Motor neuron (in vitro differentiated cells): ENCODE measurements at places on chromosomes 2 and 18.

- peak; percentile 48 for ATAC-seq
Measured at GRCh38 chr2:74908748-74909444, 49.5 kb upstream of the POLE4 start.

DNA sequence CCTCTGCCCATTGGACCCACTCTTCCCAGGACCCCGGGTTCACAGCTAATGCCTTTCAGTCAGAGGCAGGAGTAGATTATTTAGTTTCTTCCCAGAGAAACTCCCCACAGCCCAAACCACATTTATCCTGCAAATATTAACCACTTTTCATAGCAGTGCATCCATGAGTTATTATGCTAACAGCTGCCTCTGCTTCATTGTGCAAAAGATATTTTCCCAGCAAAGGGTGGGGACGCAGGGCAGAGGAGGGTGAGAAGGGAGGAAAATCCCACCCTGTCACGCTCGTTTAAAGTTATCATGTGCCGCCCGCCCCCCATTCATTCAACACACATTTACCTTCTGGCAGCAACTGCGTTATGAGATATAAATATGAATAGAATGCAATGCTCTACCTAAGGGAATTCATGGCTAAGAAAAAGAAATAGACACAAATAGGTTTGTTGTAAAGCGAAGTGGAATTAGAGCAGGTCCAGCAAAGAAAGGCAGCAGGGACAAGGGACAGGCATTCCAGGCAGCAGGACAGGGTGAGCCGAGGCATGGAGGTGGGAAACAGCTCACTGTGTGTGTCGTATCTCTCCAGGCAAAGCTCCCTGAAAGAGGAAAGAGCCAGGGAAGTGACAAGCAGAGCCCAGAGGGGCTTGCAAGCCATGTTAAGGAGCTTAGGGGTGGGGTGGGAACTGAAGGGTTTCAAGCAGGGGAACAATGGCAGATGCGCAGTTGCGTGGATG is 46.3 kb upstream of the LTBP1 start:
- no peak for ATAC-seq

DNA sequence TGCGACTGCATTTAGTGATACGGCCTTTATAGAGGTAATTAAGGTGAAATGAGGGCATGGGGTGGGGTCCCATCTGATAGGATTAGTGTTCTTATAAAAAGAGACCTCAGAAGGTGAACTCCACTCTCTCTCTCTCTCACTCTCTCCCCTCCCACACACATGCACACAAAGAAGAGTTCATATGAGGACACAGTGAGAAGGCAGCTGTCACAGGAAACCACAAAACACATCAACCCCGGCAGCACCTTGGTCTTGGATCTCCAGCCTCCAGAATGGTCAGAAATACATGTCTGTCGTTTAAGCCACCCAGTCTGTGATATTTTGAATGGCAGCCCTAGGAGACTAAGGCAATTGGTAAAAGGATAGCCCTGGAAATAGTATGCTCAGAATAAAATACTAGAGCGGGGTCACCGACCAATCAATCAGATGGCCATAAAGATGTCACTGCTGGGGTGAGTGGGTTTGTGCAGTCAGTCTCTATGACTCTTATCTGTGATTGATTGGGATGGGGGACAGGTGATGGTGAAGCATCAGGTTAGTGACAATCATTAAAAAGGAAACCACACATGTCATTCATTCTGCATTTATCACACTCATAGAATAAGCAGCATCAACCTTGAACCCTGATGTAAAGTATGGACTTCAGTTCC is 118.9 kb upstream of the POU3F3 start:
- peak; percentile 78 for ATAC-seq

DNA sequence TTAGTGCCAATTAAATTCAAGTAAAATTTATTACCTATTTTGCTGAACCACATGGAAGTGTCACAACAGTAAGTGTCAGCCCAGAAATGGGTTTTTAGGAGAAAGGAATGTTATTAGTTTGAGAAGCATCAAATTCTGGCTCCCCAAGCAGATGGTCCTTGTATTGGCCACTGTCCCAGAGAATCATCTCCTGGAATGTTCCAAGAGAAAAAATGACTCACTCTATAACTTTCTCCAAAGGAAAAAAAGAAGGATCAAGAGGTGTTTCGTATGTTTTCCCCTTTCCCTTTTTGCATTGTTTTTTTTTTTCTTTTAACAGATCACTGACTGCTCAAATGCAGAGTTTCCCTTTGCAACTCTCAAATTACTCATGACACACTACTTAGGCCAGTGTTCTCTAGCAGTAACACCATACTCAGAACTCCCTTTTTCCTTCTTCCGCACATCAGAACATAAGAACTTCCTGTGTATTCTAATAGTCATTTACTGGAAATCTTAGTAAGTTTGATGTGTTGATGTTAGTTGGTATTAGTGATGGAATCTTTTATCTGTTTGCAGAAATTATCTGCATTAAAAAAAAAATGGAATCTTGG is 390.3 kb downstream of the GPD2 start:
- no peak for ATAC-seq

DNA sequence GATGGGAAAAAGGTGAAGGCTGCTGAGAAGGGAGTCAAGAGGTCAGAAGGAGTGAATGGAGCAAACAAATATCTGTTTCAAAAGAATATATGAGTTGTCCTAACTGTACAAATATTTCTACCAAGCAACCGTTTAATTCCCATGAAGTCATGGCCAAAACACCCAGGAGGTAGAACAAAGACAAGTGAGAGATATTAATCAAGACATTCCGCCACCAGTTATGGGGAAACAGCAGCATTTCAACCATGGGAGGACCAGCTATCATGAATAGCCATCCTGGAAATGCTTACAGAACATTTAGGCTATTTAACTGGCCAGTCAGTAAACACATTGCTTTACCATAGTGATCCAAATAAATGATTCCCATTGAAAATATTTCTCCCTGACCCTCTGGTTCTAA is 396.3 kb downstream of the IRS1 start:
- peak; percentile 88 for ATAC-seq

GRCh38 chr2:231337807-231338759 is 57.4 kb upstream of the B3GNT7 start:
- ATAC-seq, result no peak

DNA sequence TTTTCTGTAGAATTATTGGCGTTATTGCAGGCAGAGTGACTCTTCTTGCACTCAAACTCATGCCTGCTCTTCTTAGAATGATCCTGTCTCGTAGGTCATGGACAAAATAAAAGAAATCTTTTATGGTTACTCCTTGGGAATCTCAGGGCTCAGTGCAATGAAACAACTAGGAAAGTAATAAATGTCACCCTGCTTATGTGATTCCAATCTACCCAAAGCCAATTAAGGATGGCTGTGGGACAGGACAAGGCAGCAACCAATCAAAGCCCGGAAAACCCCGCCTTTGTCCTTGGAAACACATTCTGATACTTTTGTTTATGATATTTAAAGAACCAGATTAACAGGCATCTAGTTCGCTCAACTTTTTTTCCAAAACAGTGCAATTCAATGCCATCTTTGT is 53.0 kb downstream of the GRB14 start:
- no peak for ATAC-seq

DNA sequence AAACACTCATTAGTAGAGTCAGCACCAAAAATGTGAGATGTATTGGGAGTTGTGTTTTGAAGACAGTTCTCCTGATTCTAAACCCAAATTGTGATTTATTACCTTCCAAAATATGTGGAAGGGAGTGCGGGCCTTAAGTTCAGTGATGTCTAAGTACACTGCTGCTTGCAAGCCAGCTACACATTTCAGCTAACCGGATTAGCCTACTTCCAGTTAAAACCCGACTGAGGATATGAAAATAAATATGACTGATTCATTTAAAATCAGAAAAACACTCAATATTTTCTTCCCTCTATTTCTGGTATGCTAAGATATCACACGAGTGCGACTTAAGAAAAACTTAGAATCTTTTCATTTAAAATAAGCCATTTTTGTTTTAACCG is 907 bp downstream of the FHL2 start:
- no peak for ATAC-seq

- no peak for ATAC-seq
Measured at GRCh38 chr2:28360718-28361293, 31.9 kb upstream of the FOSL2 start.

DNA sequence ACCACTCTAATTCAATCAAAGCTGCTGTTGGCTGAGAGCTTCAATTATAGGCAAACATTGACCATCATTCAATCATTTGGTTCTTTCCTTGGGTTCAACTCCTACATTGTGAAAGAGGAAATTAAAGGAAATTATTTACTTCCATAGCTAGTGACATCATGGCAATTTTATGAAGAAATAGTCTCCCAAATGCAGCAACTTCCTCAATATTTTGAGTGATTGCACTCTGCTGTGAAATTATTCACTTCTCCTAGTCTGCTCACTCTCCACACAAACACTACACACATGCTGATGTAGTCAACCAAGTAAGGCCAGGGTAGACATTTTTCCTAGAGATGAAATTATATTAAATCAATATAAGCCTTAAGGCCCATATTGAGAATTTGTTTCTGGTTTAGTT is 86.7 kb upstream of the NCKAP5 start:
- no peak for ATAC-seq

GRCh38 chr2:85853499-85854165 is 35.2 kb downstream of the ST3GAL5 start:
- ATAC-seq, result no peak

DNA sequence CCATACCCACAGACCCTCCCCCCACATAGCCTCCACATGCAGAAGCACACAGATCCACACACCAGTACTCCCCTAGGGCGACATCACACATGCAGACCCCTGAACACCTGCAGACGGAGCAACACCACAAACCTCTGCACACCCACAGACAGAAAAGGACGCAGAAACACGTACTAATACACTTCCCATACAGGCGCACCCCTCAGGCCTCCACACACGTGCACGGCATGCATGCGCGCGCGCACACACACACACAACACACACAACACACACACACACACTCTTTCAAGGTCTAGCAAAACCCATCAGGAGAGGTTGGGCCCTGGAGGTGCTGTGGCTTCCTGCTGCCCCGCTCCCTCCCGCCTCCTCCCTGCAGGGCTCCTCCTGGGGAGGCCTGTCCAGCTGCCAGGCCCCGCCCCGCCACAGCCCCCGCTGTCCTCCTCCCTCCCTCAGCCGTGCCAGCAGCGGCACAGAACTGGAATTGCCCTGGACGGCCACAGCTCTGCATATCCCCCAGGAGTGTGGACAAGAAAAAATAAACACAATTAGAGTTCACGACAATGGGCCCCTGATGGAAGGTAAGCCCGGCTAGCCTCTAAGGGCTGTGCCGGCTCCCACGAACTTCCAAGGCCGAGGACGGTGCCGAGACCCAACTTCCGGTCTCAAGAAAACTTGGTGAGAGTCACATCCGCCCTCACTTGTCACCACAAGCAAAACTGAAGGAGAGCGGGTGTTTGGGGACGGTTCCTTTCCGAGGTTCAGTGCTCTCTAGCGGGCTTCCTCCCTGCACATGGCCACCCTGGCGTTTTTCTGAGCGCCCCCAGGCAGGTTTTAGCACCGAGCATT is 6.8 kb downstream of the ZFP36L2 start:
- peak; percentile 47 for ATAC-seq

DNA sequence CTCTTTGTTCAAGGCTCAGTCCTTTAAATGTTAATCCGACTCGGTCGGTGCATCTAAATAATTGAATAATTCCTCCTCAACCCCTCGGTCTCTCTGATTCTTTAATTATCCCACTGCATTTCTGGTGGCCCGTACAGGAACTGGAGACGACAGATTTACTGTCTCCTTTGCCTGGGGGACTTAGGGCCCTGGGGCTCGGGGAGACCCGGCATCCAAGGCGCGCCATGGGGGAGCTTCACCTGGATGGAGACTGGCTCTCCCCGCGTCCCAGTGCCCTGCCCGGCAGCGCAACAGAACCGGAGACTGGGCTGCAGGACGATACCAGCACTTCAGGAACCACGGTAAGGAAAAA is 47.7 kb upstream of the SELENOI start:
- ATAC-seq, result no peak

DNA sequence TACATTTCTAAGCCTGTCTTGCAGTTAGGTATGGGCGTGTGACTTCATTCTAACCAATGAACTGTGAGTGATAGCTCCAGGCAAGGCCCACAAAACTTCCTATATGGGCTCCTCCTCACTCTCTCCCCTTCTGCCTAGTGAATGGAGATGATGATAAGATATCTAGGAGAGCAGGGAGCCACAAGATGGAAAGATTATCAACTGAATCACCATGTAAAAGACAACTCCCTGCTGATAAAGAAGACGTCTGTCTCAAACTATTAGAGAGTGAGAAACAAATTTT is 237.1 kb downstream of the GPD2 start:
- no peak for ATAC-seq

DNA sequence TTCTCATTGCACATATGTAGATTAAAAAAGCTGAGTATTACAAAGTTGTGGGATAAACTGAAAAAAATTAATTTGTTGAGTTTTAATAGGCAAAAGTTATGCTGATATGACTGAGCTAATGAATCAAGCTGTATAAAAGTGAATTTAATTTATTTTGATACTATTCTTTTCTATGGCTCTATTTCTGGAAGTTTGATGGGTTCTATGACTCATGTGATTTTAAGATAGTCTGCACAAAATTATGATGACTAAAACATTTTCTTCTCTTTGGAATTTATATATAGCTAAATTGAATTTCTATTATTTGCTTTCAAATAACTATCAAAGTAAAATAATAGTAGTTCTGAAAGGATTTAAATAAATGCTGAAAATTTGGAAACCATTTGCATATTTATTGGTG is 71.0 kb upstream of the MMADHC start:
- ATAC-seq, result no peak

DNA sequence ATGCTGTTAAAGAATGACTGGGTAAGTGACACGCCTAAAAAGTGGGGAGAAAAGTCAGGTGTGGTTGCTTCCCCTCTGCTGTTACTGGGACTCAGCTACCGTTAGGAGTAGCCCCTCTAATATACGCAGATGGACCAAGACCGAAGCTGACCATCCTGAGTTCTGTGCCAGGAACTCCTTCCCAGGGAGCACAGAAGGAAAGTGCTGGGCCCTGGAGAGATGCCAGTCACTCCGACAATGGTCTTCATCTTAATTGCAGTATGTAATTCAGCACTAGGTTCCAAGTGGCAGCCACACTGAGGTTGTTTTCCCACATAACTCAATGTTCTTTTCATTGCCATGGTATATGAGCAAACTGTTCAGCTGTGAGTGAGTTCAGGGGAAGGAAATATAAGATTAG is 19.6 kb upstream of the TMEM200C start:
- ATAC-seq, result no peak

DNA sequence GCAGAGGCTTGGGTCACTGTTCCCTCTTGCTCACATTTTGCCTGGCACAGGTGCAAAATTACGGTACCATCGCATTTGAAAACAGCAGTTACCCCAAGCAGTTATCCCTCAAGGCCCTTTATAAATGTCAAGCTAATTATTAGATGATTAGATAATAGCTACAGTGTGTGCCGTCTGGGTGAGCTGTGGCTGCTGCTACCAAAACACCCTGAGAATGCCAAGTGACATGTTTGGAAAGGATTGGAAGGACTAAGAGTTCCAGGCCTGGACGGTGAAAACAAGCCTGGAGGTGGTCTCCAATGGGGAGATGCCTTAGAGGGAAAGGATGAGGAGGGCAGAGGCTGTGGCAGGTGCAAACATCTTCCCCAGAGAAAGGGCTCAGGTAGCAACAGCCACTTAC is 120.6 kb downstream of the CAPN13 start:
- no peak for ATAC-seq

GRCh38 chr18:76791106-76791505 is 31.3 kb upstream of the ZNF236 start:
- ATAC-seq, result no peak
